ENCODE measurements at places on chromosomes 16 and 17.

DNA sequence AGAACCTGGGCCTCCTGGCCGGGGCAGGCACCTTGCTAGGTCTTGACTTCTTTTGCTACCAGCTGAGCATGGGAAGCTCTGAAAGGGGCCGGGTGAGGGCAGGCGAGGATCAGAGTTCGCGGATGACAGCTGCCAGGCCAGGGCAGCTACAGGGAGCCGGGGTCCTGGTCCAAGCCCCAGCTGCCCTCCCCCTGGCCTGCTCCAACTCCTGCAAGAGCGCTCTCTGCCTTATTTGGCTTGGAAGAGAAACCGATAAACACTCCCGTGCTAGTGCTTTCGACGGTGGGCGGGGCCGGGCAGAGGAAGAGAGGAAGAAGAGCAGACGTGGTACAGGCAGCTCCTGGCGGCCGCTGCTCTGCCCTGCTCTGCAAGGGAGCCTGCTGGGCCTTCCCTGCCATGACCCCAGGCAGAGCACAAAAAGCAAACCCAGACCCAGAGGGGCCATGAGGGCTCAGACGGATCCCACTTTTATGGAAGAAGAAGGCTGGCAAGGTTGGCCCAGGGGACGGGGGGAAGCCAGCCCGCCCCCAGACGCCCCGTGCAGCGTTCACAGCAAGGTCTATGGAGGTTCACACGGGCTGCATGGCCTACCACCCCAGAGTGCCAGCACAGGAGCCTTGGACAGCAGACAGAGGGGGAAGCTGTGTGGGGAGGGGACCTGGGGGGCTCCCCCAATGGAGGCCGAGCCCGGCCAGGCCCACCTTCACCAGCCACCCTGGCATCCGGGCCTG, 25.6 kb downstream of the PIEZO1 start:
- no peak for DNase-seq

DNA sequence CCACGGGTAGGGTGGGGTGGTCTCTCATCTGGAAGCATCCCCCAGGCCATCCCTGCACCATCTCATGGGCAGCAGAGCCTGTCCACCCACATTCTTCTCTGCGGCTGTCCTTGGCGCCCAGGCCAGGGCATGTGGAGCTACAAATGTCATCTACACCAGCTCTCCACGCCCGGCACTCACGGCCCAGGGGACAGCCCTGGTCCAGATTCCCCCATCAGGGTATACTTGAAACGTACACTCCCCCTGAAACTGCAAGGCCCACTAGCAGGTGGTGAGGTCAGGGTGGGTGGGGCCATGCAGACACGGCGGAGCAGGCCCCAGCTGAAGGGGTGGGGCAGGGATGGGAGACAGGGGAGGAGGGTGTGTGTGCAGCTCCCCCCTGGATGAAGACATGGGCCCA, 3.2 kb upstream of the SOX8 start:
- no peak for DNase-seq

DNA sequence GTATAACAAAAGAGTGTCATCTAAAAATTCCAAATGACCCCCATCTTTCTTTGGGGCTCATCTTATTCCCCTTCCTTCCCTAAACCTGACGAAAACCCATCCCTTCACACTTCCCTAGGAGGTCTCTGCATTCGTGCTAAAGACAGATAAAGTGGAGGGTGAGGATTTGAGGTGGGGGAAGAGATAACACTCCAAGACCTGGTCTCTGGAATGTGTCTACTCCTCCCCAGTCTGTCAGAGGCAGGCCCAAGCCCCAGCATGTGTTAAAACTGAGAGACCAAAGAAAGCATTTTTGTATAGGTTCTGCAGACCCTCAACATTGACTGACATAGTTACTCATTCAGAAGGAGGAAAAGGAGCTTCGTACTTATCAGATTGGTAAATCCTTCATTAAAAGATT, 11.0 kb upstream of the LHX1 start:
- DNase-seq: no peak

GRCh38 chr17:83099086-83099555, 19.7 kb downstream of the METRNL start:
- no peak for DNase-seq

DNA sequence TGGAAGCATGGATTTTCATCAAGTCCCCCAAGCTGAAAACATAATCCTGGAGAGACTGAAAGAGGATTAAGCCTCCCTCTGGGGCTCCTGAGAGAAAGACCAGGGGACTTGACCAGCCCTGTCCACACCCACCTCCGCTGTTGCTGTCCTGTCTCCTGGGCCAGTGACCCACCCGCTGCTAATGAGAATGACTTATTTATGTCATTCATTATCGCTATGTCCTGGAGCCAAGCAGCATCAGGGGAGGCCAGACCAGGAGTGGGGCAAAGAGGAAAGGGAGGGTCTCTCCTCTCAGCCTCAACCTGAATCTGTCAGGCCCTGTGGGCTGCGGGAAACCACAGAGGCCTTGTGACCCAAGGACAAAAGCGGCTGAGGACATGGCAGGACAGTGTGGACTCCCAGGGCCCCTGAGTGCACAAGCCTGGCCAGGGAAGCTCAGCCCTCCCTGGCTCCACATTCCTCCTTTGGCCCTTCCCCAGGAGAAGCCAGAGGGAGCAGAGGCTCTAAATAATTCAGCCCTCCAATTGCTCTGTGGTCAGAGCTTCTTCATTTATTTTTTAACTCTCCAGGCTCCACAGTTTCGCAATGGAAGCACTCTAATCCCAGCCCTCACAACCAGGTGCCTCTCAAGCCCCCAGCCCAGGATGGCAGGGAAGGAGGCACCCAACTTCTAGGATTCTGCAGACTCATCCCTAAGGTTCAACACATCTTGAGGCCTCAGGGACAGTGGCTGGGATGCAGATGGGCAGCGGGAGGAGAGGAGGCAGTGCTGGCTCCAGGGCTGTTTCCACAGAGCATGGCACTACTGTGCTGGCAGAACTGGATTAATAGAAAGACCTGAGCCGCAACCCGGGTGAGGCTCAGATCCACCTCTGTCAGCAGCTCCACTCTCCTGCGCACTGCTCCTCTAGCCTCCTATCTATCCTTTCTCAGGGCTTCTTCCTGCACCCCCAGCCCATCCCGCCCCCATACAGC, 19.1 kb downstream of the CUEDC1 start:
- DNase-seq: no peak

GRCh38 chr17:3622977-3623594, 13.0 kb downstream of the SHPK start:
- no peak for DNase-seq

DNA sequence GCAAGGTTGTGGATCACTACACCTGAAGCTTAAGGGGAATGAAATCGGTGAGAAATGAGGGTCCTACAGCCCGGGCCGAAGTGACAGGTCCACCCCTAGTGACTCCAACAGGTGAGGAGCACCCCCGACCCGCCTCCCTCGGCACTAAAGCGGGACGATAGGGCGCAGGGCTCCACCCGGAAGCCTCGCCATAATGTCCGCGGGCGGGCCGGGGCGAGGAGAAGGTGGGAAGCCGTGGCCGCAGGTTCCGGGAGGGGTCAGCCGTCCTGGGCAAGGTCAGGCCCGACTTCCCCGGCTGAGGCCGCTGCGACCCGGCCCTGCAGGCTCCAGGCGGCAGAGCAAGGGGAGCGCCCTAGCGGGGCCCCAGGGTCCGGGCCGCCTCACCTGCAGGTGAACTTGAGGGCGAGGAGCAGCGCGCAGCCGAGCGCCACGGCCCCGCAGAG, 543 bp downstream of the TXNDC11 start:
- DNase-seq: peak; percentile 14

- DNase-seq: no peak
Measured at GRCh38 chr16:59697761-59698160, 963.6 kb upstream of the GOT2 start.

DNA sequence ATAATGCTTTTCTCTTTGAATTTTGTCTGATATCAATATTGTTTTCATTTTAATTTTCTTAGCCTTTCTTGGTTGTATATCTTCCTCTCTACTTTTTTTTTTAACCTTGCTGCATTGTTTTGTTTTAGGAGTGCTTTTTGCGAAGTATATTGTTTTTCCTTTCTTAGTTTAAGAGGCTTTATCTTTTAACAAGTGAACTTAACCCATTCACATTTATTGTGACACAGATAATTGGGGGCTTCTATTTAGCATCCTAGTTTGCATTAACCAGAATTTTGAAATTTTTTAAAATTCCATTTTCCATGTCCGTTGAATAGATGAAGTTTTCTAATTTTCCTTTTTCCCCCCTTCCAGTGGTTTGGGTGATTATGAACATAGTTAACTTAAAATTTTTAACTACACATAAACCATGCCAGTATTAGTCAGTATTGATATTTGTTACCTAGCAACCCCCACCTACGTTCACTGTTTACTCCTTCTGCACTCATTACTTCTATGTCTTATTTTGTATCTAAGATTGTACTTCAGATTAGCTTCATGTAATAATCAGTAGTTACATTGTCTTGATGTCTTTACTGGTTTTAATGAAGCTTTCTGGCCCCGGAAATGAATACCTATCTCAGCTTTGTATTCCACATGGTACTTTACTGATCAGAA, 44.4 kb downstream of the TNRC6A start:
- DNase-seq: no peak

DNA sequence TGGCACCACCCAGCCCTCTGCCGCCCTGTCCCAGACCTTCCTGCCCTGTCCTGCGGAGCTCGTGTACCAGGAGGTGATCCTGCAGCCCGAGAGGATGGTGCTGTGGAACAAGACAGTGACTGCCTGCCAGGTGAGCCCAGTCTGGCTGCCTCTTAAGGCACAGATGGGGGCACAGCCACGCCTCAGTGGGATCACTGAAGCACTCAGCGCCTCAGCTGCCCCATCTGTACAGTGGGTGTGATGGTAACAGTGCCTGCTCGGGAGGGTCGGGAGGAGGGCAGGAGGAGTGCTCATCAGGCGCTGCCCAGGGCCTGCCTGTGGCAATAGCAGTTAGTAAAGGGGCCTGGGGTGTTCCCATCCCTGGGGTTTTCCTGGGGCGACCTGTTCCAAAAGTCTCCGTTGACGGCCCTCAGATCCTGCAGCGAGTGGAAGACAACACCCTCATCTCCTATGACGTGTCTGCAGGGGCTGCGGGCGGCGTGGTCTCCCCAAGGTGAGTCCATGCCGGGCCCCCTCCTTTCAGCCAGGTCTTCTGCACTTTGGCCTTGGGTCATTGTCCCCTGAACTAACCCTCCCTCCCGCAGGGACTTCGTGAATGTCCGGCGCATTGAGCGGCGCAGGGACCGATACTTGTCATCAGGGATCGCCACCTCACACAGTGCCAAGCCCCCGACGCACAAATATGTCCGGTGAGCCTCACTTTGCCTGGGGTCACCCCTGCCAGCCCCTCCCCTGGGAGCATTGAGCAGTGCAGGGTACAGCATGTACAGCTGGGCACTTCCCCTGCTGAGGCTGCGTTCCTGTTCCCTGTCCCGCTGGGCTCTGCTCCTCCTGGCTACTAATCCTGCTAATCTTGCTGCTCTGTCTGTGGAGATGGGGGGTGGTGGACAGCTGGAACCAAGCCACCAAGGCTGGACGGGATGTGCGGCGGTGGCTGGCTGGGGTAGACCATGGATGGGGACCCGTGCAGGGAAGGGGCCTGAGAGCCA, 4.5 kb upstream of the TCAP start:
- no peak for DNase-seq

- no peak for DNase-seq
Measured at GRCh38 chr17:57405491-57406072, 149.3 kb downstream of the MSI2 start.

DNA sequence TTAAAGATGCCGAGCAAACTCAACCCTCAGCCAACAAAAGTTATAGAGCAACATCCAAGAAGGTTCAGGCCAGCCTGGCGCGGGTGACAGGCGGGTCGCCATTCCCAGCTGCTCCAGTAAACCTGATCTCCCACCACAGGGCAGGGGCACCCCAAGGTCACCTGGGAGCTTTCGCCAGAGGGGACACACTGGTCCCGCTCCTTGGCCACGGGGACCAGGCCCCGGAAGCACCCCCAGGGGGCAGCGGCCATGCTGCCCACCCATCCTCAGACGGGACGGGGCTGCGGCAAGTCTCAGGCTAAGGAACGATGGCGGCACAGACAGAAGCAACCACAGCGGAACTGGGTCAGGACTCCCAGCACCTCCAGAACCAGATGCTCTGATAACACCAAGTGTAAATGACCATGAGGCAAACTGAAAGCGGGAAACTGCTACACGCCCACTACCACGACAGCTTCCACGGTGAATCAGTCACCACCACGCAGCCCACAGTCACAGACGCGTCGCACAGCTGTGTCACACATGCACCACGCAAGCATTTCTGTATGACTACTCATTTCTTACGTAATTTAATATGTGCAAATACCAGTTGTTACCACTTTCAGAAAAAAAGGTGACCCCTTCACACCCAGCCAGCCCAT, 14.1 kb upstream of the CCDC154 start:
- DNase-seq: no peak

DNA sequence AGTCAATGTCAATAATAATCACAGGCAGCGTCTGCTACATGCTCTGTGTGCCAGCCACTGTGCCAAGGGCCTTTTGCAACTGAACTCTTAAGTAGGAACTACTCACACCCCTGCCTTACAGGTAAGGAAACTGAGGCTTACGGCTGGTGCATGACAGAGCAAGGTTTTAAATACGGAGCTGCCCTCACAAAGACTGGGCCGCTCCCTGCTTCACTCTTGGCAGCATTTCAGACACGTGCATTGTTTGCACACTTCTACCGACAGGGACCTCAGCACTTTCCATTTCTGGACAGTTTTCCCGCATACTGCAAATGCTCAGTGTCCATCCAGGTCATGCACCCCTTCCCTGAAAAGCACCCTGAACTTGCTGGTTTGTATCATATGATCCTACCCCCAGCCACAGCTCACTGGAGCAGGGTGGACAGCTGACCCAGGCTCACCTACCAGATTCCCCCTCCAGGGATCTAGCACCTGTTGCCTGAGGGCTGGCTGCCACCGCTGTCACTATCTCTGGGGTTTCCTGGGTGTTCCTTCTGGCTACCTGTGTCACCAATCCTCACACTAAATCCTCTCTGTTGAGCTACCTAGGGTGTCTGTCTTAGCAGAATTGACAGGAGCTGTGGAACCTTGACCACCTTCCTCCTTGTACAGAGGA, 142.9 kb downstream of the C16orf78 start:
- DNase-seq: no peak

- DNase-seq: no peak
Measured at GRCh38 chr16:66878067-66878466, 2.2 kb upstream of the PDP2 start.

DNA sequence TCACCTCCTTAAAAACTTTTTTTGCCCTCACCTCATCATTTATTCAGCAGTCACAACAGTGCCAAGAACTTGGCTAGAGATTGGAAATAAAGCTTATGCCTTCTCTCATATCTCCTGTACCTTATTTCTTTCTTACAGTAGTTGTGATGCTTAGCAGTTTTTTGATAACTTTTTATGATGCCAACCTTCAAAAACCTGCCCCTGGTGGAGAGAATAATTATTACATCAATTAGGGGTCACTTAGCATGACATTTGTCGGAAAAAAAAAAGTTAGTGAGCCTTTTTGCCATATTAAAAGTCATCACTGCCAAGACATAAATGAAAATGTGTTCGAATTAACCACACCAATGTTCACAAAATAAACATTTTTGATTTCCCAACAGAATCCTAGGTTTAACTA, 296.6 kb downstream of the WWOX start:
- no peak for DNase-seq

GRCh38 chr17:55783684-55784245, 32.9 kb downstream of the PCTP start:
- peak; percentile 17 for DNase-seq

- no peak for DNase-seq
Measured at GRCh38 chr16:74051-74746, 1.8 kb upstream of the RHBDF1 start.

GRCh38 chr16:49617710-49618330, 238.1 kb downstream of the ZNF423 start:
- no peak for DNase-seq

All from CMK (cell line).